NCI-H460 (cell line): ENCODE measurements at places on chromosomes 4 and X. TPM values are rescaled to one million over a fixed set of nuclear protein-coding genes. Genes with fewer than 3 reads are reported as not detected.

- no peak for DNase-seq
Measured at GRCh38 chrX:9966775-9967408, at the start of gene CLDN34. TSS of gene CLDN34 (plus strand) at chrX:9967358. CDS start at chrX:9967358, 0 bp downstream.

- DNase-seq: no peak
Measured at GRCh38 chr4:159555873-159556272, 453.0 kb downstream of the RAPGEF2 start.

DNA sequence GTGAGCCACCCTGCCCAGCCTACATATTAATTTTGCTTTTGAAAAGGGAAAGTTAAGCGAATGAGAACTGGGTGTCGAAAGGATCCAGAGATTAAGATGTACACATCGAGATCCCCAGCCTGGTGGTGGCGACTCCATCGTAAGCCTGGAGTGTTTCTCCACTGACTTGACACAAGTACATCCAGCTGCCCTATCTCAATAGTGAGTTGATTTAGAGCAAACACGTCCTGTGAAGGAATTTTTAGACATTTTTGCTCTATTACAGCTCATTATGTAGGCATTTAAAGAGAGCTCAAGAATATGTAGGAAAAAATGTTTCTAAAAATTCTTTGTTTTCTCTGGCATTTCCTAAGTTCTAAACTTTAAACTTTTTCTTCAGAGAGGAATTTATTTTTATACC lies 11.7 kb upstream of the CLDN34 start:
- DNase-seq: no peak

DNA sequence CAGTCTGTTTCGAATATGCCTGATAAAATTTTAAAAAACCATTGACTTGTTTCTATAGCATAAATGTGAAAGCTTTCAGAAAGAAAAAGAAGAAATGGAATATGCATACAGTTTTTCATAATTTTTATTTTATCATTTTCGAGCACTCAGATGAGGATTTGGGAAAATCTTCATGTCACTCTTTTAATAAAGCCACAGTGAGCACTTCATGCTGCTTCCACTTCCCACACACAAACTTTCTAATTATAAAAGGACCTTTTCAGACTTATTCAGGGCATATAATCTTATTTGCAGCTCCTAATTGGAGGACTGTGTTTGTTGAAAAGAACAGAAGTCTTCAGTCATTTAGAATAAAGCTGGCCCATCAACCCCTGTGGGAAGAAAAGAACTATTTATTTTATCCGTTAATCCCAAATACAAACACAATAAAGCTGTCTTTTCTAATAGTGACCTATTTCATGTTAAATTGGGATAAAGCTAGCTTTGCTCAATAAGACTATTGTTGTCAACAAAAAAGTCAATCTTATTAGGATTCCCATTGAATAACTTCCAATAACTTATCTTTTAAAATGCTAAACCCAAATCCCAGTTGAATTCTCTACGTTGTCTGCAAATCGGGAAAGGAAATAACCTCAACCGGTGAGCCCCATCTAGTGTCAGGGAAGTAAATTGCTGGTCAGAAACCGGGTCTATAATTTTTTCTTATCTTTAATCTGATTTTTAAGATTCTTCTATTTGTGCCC lies 211.5 kb downstream of the PDGFRA start:
- DNase-seq: no peak

SPANXC gene
- total RNA-seq: not detected in 2 replicates

DNA sequence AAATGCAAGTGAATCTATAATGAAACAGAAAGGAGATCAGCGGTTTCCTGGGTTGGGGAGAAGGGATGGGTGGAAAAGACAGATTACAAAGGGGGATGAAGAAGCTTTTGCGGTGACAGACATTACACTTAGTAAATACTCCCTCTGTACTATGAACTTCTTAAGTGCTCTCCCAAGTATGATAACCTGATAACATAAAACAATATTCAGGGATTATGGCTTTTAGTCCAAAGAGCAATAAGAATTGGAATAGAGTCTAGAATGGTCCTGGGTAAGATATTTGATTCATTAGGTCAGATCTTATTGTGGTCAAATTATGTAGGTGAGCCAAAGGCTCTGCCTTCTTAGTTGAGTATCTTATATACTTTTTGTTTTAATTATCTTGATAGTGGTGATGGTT lies 9.2 kb downstream of the LRRC66 start:
- DNase-seq: no peak

DNA sequence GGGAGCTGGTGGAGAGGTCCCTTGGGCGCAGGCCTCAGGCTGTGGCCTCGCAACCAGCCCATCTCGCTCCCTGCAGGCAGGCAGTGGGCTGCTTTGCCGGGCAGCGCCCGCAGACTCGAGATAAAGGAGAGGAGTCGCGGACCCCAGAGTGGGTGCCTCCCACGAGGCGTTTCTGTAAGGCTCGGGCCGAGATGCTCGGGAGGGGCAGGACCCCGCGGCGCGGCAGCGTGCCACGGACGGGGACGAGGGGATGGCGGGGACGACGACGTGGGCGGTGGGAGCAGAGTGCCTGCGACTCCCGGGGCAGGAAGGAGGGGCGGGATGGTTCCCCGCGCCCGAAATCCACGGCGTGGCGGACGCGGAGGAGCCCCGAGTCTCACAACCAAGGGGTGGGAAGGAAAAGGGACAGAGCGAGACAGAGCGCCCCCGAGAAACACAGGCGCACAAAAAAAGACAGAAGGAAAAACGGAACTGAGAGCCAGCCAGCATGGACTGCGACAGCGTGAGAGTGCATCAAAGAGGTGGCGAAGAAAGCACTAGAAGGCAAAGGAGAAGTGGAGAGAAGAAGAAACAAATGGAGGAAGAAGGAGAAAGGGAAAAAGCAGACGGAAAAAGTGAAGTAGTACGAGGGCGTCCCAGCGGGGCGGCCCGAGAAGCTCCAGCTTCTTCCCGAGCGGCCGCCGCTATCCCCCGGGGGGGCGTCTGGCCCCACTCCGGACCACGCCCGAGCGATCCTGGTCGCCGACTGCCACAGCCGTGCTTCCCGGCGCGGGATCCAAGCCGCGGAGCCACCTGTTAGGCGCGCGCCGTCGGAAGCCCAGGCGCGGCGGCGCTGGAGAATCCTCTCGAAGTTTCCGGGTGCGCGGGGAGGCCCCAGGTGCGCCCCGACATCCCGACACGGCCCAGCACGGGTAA lies 1.5 kb downstream of the BEND4 start:
- no peak for DNase-seq

STARD8 gene
- 0.55 and 0.72 TPM in 2 replicates for total RNA-seq

DNA sequence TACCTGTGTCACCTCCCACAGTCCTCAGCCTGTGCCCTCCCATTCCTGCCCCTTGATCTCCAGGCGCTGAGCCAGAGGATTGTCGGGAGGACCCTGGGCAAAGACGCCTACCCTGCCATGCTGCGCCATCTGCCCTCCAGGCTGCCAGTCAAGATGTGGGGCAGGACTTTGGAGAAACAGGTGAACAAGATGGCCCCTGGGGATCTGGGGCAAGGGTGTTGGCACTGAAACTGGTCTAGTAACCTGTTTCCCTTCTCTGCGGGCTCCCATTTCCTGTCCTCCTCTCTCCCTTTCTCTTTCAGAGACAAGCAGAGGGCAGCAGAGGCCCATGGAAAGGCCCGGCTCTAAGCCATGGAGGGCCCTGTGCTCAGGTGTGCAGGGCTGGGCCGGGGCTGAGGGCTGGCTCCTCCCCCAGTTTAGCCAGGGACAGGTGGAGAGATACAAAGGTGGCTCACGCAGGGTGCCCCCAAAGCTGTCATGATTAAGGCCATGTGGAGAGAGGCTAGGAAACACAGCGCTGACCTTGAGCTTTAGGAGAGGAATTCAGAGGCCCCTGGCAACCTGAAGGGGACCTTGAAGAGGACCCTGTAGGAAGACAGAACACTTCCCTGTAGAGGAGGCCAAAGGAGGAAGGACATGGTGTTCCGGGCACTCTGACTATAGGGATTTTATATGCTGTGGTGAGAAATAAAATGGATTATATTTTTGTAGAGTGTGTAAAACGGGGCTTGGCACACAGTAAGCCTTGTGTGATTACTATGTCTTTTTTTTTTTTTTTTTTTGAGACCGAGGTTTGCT lies at the start of gene GLOD5:
Gene GLOD5, plus strand, starts transcription at position 74 of the 798 bp plus-strand sequence. Its CDS starts 44 bp downstream, at position 118.
- peak; percentile 39 for DNase-seq

SYTL4 gene
- total RNA-seq: 7.4 and 9.7 TPM in 2 replicates

GRCh38 chr4:35461931-35462659 lies 782.2 kb downstream of the ARAP2 start:
- no peak for DNase-seq

DNA sequence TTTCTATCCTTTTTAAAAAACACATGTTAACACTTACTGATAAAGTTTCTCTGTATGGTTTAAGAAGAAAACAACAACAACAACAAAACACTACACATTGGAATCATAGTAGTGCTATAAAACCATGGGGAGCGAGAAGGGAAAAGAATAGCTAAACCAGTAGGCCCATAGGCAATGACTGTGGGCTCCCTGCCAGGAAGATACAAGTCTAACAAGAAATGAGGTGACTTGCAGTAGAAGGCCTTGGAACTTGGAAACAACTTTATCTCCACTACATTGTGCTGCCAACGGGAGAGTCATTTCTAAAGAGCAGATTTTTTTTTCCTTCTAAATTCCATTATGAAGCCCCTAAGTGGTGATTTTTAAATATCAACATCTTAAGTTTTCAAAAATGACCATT lies 78.0 kb downstream of the GPC4 start:
- DNase-seq: no peak

GRCh38 chr4:7540206-7540605 lies 105.5 kb upstream of the PSAPL1 start:
- no peak for DNase-seq

NLRP2B gene
- not detected in 2 replicates for total RNA-seq

DNA sequence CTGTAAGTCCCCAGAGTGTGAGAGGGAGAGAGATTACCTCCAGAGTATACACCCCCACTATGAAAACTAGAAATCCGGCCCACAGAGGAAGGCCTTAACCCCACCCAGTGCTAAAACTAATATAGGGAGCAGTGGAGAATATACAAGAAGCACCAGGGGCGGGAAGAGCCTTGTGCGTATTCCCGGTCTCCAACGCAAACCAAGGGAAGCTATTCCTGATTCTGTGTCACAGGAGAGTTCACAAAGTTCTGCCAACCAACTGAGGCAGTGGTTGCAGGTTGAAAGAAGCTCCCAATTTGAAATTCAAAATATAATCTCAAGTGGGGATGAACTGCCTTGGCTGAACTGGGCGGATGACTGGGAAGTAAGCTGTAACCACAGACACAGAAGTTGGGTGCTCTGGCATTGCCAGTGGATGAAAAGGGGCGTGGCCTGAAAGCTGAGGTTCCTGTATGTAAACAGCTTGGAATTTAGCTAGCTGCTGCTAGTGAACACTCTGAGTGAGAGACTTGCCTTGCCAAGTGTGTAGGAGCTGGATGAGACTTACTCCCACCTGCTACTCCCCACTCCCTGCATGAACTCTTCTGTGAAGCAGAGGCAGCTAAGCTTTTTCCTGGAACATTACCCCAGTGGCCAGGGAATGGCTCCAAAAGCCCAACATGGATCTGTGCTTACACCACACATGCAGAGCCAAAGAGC lies 32.7 kb downstream of the ELF2 start:
- DNase-seq: peak; percentile 40

- DNase-seq: no peak
Measured at GRCh38 chrX:43618366-43619205, 37.5 kb upstream of the MAOA start.

- no peak for DNase-seq
Measured at GRCh38 chrX:46574774-46575381, 1.3 kb downstream of the CHST7 start.

DNA sequence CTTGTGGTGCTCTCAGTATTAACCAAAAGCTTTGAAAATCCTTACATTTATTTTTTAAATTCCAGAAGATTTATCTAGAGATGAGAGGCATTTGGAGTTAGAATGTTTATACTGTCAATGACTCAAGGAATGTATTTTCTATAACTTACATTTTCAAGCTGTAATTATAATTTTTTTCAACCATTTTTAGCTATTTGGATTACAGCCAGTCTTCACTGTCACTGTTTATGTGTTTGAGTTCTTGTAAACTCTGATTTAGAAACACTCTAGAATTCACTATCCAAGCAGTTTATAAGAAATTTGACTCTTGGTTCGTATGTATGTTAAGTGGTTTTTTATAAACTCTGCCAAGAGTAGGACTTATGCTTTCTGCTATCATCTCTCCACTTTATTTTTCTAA lies 36.7 kb upstream of the GUCY1A1 start:
- DNase-seq: no peak

SMR3B gene
- total RNA-seq: not detected in 2 replicates

AFM gene
- total RNA-seq: not detected in 2 replicates

DNA sequence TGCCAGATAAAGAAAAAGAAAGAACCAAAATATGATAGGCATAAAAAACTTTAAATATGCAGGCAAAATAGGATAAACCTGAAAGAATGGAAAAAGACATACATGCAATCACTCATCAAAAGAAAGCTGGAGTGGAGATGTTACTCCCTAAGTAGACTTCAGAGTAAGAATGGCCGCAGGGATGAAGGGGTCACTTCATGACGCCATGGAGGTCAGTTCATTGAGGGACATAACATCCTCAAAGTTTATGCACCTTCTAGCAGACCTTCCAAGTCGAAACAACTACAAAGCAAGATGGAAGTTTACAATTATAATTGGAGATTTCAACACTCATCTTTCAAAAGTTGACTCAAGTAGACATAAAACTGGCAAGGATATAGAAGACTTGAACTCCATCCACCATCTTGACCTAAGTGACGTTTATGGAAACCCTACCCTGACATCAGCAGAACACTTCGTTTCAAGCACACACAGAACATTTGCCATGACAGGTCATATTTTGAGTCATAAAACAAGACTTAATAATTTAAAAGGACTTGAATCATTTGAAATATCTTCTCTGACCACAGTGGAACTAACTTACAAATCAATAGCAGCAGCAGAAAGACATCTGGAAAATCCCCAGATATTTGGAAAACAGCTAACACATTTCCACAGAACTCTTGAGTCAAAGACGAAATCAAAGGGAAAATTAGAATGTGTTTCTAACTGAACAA lies 106.0 kb upstream of the LRPAP1 start:
- no peak for DNase-seq

GRCh38 chr4:184807797-184808712 lies 17.7 kb downstream of the ACSL1 start:
- no peak for DNase-seq

GRCh38 chr4:25358515-25359275 lies 18.4 kb upstream of the ANAPC4 start:
- no peak for DNase-seq

DNA sequence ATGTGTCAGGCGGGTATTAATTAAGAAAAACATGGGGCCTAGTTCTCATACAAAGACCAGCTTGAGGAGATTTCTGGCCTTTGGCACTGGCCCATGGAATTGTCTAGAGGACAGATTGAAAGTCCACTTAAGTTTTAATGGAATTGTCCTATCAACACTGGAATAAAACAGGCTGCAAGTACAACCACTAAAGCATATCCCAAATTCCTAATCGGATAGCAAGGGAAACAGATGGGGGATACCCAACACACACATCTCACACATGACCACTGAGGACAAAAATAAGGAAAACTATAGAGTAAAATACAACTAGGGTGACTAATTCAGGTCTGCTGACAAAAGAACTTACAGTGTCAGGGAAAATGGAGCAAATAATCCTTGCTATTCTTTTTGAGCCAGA lies 167.8 kb downstream of the GASK1B start:
- DNase-seq: no peak

- DNase-seq: no peak
Measured at GRCh38 chrX:111123606-111124179, 27.7 kb downstream of the PAK3 start.

- DNase-seq: no peak
Measured at GRCh38 chrX:68438575-68438974, 5.3 kb upstream of the OPHN1 start.

- DNase-seq: no peak
Measured at GRCh38 chr4:35025152-35025834, 1219.0 kb downstream of the ARAP2 start.

TGIF2LX gene
- not detected in 2 replicates for total RNA-seq
